ENCODE measurements at places on chromosomes 1 and 21.

- no peak for DNase-seq
Measured at GRCh38 chr21:41953831-41954653, at the start of gene C2CD2. C2CD2 (minus strand) TSS chr21:41954018; CDS start chr21:41953648, 370 bp downstream.

DNA sequence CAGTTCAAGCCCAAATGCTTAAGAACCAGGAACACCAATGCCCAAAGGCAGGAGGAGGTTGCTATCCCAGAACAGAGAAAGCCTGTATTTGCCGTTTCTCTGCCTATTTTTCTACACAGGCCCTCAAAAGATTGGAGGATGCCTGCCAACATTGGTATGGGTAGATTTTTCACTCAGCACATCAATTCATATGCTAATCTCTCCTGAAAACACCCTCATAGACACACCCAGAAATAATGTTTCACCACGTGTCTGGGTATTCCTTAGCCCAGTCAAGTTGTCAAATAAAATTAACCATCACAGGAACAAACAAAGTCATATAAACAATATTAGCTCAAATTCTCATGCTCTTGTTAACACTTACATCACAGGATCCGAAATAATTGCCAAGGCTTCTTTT lies 121.9 kb downstream of the RGS21 start:
- DNase-seq = no peak

DNA sequence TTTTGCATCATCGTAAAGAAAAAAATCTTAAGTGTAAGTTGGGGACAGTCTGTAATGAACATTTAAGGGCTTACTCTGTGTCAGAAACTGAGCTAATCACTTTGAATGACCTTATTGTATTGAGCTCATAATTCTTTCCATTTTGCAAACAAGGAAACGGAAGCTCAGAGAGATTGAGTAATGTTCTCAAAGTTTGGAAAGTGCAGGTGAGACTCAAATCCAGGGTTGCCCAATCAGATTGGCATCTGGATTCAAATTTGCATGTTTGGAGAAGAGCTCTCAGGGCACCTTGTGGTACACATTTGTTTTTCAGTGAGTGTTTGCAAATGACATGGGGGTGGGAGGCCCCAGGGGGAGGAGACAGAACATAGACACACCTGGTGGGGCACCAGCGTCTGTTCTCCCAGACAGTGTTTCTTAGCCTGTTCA lies 8.0 kb downstream of the ALPL start:
- DNase-seq = no peak

- no peak for DNase-seq
Measured at GRCh38 chr1:36965275-36966159, 68.8 kb downstream of the GRIK3 start.

- no peak for DNase-seq
Measured at GRCh38 chr1:163275222-163275621, 46.5 kb upstream of the NUF2 start.
